ENCODE measurements at places on chromosomes 5 and 9.

DNA sequence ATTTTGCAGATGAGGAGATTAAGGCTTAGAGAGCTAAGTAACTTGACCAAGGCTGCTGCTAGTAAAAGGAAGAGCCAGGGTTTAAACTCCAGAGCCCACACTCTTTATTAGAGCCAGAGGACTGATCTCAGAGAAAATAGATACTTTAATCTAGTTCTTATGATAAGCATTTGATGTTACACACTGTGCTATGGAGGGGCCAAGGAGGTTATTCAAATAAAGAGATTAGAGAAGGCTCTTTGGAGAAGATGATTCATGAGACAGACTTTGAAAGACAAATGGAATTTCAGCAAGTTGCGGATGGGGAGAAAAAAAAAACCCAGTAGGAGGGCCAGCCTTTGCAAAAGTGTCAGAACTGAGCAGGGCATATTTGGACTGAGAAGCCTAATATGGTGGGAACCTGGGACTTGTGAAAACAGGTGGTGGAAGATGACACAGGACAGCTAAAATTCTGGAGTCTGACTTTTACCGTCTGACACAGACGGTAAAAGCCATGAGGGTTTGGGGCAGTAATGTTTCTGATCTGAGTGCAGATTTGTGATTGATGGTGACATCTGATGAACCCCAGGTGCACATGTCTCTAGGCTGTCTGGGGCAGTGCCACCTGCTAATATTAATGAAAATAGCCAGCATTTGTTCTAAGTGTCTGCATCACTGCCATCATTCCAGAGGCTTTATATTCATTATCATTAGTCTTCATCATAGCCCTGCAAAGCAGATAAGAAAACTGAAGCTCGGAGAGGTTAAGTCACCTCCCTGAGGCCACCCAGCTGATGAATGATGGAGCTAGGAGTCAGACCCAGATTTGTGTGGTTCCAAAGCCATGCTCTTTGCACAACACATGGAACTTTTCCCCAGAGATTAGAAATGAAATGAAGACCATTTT is 65.3 kb upstream of the CXCL14 start:
- no peak for DNase-seq

GRCh38 chr9:95788021-95788420 is 87.5 kb upstream of the ERCC6L2 start:
- no peak for DNase-seq

GRCh38 chr9:92402360-92402759 is 2.0 kb downstream of the OGN start:
- DNase-seq: no peak

DNA sequence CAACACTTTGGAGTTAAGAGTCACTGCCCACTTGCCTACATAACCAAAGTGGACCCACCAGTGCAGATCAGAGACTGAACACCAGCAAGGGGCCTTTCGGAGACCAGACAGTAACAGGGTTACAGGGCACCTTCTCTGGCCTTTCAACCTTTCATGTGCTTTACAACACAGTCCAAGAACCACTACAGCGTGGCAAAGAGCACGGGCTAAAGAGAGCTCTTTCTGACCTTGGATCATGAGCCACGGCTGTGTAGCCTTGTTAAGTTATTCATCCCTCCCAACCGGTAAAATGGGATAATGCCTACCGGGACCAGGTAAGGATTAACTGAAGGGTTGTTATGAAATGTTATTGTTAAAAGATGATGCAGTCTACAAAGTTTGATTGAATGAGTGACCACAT is 75.0 kb downstream of the TLE1 start:
- DNase-seq: no peak

DNA sequence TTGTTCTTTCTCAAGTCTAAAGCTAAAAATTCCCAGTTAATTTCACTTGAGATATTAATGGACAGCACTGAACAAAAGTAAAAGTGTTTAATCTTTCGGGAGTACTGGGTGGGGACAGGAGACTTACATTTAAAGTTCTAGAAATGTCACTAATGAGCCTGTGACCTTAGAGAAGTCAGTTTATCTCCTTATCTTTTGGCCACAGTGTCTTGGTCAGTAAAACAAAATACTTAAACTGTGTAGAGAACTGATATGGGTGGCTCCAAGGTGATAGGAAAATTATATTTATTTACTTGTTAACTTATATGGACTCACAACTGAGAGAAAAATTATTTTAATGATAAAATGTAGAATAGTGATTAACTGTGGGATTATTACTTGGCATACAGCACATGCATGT is 8.9 kb downstream of the IPO11 start:
- no peak for DNase-seq

DNA sequence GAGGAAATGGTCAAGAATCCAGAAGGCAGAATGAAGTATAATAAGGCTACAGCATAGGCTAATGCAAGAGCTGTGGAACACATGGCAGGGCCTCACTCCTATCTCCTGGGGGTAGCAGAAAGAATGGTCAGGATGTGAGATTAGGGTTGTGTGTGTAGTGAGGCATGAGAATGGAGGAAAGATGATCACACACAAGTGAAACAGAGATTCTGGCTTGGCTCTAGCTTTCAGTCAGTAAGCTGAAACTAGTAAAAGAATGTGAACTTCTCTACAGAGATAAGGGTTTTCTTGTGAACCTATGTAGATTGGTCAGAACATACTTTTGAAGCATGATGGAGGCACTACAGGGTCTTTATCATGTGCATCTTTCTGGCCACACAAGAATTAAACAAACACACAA is 298.8 kb downstream of the ASTN2 start:
- DNase-seq: no peak

DNA sequence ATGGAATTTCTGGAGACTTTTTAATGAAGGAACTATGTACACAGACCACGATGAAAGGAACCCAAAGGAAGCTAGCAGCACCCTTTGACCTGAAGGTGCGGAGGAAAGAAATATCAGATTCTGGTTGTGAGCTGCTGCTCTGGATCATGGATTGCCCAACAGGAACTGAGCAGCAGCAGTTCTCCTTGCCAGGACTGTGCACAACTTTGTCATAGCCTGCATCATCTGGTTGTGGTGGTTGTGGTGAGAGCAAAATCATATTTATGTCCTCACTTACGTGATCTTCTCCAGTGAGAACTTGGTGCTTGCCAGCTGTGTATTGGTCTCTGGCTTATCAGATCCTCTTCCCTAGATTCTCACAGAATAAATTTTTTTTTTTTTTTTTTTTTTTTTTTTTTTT is 70.7 kb upstream of the LPAR1 start:
- DNase-seq: peak; percentile 87

DNA sequence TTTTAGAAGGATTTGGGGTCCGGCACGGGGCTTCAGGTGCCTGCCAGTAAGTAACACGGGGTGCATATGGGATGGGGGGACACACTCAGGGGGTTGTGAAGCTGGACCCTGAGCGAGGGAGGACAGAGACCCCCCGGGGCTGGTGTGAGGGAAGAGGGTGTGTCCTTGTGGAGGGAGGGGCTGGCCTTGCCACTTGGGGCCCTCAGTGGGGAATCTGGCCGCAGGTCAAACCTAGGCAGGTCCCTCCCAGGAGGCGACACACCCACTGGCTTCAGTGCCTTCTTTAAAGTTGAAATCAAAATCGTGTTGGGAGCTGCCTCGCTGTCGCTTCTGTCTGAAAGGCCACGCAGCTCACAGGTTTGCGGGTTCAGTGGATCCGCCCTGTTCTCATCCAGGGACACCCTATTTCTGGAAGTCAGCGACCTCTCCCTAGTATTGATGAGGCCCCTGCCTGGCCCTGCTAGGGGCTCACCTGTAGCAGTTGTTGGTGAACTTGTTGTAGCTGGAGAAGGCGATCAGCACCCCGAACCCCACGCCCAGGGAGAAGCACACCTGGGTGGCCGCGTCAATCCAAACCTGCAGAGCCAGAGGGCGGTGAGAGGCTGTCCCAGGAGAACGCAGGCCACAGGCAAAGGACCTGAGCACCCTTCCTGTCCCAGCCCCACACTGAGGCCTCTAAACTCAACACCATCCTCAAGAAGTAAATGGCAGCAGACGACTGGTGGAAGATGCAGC is 29.4 kb downstream of the SLC6A3 start:
- no peak for DNase-seq

DNA sequence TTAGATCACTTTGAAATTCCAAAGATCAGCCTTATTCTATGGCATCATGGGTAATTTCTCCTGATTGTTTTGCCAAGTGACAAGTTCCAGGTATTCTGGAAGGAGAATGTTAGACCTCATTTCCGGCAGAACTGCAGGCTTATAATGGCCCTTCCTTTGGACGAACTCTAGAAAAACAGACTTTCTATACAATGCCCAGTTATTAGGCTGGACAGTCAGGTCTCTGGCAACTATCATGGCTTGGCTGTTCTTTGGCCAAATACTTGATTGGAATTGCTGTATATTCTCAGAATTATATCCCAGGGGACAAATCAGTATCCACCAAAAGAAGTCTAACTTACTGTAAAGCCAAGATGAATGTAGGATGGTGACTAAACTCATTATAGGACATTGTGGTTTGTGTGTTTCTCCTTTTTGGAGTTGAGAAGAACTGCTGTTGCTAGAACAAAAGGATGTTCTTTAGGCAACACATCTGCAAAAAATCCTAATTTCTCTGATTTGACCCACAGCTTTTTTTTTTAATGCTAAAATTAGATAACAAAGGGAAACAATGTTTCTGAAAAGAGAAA is 69.0 kb downstream of the ADAMTSL1 start:
- peak; percentile 67 for DNase-seq

DNA sequence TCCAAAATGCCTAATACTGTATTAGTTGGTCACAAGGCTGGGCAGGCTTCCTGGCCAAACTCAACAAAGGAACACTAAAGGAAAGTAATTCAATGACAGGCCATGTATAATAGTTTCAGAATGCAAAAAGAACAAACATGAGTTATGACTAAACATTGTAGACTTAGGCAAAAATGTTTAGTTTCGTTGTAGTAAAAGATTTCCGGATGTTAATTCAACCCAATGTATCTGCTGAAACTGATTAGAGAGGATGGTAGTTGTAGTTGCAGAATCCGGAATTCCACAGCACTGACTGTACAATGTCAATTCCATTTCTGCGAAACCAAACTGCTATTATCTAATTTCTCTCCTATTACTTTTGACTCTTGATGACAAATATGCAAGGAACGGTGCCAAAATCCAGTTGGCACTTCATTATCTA is 117.9 kb upstream of the FST start:
- DNase-seq: peak; percentile 87

GRCh38 chr9:86230858-86231257 is 28.6 kb downstream of the C9orf153 start:
- DNase-seq: no peak

DNA sequence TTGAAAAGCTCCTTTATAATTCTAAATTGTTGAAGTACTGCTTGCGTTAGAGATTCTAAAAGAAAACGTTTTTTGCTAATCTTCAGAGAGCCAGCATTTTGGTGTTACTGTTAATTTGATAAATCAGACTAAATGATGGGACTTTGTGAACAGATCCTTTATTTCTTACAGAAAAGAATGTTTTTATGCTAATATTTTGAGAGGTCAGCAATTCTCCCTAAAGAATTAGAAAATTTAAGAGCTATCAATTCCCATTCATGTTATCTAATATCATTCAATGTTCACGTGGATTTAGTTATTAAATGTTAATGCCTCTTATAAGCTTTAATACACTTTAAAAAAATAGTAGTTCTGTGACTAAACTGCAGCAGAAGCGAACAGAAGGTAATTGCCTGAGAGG is 2.4 kb downstream of the AGGF1 start:
- no peak for DNase-seq

DNA sequence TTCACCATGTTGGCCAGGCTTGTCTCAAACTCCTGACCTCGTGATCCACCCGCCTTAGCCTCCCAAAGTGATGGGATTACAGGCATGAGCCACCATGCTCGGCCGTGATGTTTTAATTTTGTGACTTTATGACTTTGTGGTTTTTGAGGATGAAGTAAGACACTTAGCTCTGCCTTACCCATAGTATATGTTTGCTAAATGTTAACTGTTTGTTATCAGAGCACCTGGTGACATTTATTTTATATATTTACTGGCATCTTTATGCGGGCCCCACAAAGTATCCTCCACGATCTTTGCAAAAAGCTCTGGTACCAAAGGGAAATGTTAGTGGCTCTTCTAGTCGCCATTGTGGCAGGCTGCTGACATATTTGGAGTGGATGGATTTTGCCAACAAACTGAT is 6.7 kb downstream of the SLC23A1 start:
- DNase-seq: no peak

- DNase-seq: peak; percentile 97
These were observed 79.6 kb downstream of the PHAX start for GRCh38 chr5:126680191-126680817.

DNA sequence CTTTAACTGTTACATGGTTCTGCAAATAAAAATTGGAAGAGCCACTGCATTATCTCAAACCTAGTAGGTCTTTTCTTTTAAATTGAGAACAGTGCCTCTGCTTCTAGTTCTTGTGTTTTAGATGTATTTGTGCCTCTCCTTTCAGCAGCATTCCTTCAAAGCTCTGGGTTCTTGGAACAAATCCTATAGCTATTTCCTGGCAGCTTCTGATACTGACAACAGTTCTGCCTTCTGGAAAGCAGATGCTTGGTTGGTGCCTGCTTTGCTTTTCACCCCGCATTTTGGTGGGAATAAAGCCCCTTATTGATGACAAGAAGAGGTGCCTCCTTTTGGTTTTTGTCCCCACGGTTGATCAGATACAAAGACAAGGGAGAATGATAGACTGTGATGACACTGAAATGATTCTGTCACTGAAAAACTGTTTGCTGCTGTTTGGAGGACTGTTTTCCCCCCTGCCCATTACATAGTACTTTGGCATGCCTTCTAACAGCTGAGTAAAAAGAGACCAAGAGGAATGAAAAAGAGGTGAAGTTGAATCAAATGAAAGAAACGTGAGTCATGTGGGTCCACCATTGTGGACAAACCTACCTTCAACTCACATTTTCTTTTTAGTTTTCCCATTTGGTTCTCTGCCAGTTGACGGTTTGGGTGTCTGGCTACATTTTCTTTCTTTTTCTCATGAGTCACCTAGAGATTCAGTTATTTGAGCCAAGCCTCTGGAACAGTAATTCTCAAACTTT is 5.6 kb downstream of the PTCD2 start:
- peak; percentile 59 for DNase-seq

GRCh38 chr5:93141969-93142368 is 439.1 kb downstream of the NR2F1-AS1 start:
- peak; percentile 22 for DNase-seq

GRCh38 chr9:92558612-92559374 is 23.0 kb upstream of the ECM2 start:
- no peak for DNase-seq

DNA sequence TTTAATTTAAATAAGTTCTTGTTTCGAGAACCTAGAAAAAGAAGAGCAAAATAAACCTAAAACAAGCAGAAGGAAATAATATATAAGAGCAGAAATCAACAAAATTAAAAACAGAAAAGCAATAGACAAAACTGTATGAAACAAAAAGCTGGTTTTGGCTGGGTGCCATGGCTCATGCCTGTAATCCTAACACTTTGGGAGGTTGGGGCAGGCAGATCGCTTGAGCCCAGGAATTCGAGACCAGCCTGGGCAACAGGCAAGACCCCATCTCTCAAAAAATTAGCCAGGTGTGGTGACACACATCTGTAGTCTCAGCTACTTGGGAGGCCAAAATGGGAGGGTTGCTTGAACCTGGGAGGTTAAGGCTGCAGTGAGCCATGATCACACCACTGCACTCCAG is 59.2 kb upstream of the OTP start:
- DNase-seq: no peak
